ENCODE measurements at places on chromosomes 5 and 9.
A peak's percentile ranks its signal among the peaks of the same experiment; 100 is the strongest.

DNA sequence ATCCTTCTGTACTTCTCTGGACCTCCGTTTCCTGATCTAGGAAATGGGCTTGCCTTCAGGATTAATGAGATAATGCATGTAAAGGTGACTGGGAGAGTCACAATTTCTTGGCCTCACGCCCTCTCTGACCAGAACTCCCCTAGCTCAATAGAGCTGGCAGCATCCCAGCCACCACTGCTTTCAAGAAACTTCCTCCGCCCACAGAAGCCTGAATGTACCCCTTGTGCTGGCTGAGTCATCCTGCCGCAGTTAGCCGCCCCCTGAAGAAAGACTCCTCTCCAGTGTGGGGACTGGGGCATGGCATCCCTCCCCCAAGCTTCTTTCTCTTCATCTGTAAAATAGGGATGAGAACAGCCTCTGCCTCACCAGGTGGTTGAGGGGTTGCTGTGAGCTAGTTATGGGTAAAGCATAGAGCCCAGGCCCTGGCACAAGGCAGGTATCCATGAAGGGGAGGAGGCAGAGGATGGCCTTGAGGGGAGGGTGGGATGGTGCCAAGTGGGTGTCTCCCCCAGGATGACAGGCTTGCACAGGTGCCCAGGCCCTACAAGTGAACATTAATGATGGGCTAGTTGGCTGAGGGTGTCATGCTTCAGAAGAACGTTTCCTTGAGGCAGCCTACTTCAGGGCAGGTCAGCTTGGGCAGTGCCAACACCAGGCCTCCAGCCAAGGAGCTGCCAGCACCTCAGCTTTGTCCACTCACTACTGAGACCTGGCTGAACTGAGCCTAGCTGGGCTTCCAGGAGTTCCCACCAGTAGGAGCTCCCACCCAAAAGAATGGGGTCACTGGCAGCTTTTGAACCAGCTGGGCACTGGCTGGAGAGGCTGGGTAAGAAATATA lies 3.4 kb downstream of the PDLIM4 start:
- DNase-seq = peak; percentile 44

DNA sequence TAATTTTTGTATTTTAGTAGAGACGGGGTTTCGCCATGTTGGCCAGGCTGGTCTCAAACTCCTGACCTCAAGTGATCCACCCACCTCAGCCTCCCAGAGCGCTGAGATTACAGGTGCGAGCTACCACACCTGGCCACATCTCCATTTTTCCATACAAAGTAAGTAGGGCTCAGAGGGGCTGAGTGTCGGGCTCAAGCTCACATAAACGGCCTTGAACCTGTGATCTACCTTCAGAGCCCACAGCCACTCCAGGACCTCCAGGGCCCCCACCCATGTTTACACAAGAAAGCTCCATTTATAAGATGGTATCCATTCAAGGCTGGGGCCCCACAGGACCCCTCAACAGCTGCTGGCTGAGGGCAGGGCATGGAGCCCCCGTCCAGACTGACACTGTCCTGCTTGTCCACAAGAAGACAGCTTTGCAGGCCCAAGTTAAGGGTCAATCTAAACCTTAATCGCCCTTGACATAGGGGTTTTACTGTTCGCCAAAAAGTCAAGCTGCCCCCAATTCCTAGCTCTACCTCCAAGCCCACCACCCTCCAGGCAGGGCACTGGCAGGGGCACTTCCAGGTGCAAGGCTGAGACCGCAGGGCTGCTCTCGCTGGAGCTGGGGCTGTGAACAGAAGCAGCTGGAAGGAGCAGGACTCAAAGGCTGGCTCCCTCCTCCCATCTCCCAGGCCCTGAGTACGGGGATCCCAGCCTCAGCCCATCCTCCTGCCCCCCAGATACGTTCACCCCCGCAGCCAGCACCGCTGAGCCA lies 18.9 kb downstream of the FAM78A start:
- no peak for DNase-seq

GRCh38 chr9:116549786-116550660 lies 137.1 kb upstream of the TRIM32 start:
- no peak for DNase-seq

DNA sequence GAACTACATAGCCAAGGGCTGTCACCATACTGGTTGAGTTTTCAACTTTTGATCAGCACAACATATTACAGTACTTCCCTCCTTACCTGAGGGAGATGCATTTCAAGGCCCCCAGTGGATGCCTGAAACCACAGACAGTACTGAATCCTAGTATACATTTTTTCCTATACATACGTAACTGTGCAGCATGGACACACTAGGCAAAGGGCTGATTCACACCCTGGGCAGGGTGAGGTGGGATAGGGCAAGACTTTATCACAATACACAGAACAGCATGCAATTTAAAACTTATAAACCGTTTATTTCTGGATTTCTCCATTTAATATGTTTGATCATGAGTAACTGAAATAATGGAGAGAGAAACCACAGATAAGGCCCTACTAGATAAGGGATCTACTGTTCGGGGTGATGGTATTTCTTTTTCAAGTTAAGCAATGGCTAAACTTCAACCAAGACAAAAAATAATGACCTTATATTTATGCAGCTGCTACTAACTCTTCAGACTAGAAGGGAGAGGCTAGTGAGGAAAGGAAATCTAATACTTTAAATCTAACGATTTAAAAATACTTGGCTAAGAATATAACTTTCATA lies 186.9 kb upstream of the GNA14 start:
- DNase-seq = no peak

DNA sequence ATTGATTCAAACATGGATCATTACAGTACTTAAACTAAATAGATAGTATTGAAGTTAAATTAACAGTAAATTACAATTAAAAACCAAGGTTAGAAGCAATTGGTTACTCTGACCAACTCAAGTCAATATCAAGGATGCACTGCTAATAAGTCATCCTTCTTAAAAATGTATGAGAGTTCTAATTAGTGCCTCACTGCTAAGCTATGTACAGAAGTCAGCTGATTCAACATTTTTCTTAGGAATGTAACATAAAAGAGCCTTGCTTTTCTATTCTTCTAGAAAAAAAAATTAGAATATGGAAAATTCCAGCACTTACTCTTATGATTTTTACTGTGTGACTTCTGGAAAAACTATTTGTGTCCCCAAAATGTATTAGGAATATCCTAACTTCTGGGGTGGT lies 75.7 kb upstream of the FBN2 start:
- DNase-seq = no peak

- DNase-seq = no peak
Measured at GRCh38 chr9:135226369-135227050, 139.0 kb downstream of the OLFM1 start.

- no peak for DNase-seq
Measured at GRCh38 chr5:6383376-6383775, 5.0 kb upstream of the MED10 start.

GRCh38 chr9:98879094-98879962 lies 64.4 kb upstream of the COL15A1 start:
- no peak for DNase-seq

GRCh38 chr5:146474065-146474464 lies 26.9 kb downstream of the TCERG1 start:
- no peak for DNase-seq

DNA sequence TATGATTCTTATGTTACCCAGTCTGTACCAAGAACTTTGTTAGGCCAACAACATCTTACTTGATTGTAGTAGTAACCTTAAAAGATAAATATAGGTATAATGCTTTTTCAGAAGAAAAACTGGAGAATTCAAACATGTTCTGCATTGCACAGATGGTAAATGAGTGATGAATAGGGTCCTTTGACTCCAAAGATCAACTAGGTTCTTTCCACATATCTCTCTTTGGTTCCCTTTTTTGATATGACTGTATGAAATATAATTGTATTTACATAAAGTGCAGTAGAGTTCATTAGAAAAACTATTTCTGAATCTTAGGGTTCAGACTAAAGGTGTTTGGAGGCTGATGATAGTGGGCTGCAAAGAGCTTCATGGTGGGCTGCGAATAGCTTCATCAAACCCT lies 150.5 kb upstream of the CDKN2B start:
- no peak for DNase-seq

DNA sequence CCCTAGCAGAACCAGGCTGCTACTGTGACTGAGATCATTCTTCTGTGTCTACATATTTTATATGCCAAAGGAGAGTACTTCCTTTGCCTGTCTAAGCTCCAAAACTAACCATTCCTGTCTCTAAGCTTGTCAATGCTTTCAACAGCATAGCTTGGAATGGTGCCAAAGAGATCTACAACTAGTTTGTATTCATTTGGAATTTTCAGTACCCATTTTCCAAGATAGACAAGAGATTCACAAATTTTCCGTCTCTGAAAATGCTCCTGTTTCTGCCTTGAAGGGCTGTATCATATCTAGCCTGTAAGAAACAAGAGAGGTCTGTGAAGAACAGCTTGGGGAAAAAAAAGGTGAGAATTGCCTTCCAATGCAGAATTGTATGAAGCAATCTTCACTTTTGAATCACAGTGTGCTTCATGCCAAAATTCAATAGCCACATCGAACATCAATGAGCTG lies 334.4 kb upstream of the ACTBL2 start:
- no peak for DNase-seq

- no peak for DNase-seq
Measured at GRCh38 chr5:6700074-6700684, 13.1 kb upstream of the TENT4A start.

GRCh38 chr9:112091810-112092209 lies 83.3 kb downstream of the SUSD1 start:
- DNase-seq = no peak

DNA sequence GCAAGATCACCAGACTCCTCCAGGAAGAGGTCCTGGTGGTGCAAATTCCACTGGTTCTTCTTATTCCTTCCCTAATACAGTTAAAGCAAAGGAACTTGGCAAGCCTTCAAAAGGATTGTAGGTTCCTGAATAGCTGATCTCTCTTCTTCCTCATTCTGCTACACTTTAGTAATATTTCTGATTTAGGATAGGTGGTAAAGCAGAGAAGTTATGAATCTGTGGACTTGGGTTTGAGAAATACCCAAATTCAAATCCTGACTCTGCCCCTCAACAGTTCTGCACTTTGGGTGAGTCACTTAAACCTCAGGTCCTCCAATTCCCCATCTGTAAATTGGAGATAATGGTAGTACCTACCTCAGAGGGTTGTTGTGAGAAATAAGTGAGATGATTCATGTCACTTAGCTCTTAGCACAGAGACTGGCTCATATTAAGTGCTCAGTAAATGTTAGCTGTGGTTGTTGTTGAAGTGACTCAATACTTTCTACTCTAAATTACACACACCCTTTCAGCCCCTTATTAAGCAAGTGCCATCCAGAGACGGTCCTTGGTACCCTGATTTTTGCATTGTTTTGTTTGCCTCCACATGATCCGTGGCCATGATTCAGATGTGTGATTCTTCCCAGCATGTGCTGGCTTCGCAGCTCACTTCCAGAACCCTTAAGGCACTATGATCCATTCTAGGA lies 5.2 kb downstream of the SH3RF2 start:
- no peak for DNase-seq

- no peak for DNase-seq
Measured at GRCh38 chr9:71729816-71730526, 38.3 kb downstream of the CEMIP2 start.

DNA sequence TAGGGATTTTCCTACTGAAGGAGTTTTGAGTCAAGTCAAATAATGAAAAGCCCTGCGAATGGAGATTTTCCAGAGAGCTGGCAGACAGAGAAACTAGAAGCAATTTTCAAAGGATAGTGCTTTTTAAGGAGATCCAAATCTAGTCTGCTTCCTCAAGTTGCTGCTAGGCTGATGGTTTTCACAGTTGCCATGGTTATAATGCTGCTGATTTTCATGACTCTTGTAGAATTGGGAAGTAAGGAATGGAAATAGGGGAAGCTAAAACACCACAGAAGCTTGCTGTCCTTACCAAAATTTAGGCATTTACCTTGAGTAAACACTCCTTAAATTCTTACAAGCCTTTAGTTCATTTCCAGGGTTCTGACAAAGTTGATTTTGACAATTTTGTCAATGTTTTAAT lies 30.1 kb upstream of the HAPLN1 start:
- no peak for DNase-seq

GRCh38 chr5:41748631-41749030 lies 121.6 kb downstream of the OXCT1 start:
- DNase-seq = no peak

GRCh38 chr5:98163796-98164493 lies 609.5 kb upstream of the RGMB start:
- no peak for DNase-seq

GRCh38 chr5:96745844-96746531 lies 61.8 kb downstream of the ERAP1 start:
- DNase-seq = no peak

GRCh38 chr5:122902263-122902662 lies 56.9 kb downstream of the SNX24 start:
- DNase-seq = no peak

GRCh38 chr9:69332067-69332685 lies 7.2 kb downstream of the ENTREP1 start:
- DNase-seq = no peak

GRCh38 chr5:180438785-180439780 lies 55.1 kb upstream of the CNOT6 start:
- no peak for DNase-seq

DNA sequence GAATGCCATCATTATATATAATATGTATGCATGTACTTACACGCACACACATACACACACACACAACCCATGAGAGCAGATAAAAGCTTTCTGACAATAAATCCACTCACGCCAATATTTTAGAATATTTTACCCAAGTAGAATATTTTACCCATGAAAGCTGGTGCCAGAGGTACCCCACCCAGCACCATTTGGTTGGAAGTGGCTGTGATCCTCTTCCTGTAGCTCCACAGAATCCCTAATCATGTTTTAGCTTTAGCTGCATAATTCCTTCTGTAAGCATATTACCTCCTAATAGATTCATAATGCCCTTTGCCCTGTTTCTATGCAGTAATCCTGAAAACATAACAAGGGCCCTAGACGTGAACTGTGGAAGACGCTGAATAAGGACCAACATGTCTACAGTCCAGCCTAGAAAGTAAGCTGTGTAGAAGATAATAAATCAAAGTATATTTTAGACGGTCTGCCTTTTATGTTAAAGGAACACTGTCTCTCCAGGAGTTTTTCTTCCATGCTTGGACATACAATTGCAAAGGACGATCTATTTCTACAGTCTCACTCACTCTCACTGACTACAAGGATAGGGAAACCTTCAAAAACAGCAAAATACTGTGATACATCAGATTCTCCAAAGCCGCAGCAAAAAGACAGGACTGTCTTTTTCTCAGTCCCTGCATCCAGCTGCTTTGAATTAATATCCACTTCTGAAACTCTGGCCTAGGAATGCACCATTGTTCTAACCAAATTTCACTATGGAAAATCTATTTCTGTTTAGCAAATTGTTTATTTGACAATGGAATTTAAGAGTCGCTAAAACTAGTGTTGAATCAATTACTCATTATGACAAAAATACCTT lies 98.2 kb downstream of the USP20 start:
- no peak for DNase-seq
